Iris pigment epithelial cell (primary cell): ENCODE measurements at places on chromosomes 3 and 15.

DNA sequence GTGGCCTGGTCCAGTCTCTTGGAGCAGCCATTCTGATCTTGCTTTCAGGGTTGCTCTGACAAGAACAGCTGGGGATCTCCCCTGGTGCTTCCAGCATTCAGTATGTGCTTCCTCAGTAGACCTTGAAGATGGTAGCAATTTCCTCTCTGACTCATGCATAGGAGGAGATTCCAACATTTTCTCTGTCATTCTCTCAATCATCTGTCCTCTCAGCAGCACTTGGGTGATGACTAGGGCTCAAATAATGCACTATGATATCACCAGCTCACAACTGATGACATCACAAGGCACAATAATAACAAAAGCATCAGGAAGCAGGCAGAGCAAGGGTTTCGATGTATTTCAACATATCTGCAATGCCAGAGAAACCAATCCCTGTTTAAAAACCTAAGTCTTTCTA lies 52.7 kb downstream of the NFKBIZ start:
- DNase-seq = peak; percentile 99

GRCh38 chr15:40439960-40440742 lies 602 bp upstream of the BAHD1 start:
- peak; percentile 51 for DNase-seq

DNA sequence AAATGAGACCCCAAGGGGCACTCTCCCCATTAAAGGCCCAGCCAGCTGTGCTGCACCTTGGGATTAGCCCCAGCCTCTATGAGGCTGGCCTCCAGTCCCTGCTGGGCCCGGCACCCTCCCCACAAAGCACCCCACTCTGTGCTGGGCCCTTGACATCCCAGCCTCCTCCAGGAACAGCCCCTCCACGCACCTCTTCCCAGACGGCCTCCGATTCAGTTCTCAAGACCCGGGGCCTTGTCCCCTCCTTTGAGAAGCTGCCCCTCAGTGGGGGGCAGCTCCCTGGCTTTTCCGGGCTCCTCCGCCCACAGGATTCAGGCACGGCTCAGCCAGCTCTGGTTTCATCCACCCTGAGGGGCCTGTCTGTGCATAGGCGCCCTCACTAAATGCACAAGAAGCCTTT lies 144.1 kb downstream of the LRRK1 start:
- DNase-seq = no peak

GRCh38 chr15:52056001-52056400 lies 37.0 kb downstream of the MAPK6 start:
- DNase-seq = no peak

DNA sequence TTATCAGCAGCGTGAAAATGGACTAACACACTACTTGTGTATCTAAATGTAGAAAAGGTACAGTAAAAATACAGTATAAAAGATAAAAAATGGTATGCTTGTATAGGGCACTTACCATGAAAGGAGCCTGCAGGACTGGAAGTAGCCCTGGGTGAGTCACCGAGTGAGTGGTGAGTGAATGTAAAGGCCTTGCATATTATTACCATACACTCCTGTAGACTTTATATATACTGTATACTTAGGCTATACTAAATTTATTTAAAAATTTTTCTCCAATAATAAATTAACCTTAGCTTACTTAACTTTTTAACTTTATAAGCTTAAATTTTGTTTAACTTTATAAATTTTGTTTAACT lies 67.2 kb upstream of the TSPAN3 start:
- peak; percentile 61 for DNase-seq

- DNase-seq = no peak
Measured at GRCh38 chr3:141784096-141784495, 20.9 kb downstream of the GRK7 start.

GRCh38 chr3:114331007-114331406 lies 37.2 kb downstream of the TIGIT start:
- no peak for DNase-seq

DNA sequence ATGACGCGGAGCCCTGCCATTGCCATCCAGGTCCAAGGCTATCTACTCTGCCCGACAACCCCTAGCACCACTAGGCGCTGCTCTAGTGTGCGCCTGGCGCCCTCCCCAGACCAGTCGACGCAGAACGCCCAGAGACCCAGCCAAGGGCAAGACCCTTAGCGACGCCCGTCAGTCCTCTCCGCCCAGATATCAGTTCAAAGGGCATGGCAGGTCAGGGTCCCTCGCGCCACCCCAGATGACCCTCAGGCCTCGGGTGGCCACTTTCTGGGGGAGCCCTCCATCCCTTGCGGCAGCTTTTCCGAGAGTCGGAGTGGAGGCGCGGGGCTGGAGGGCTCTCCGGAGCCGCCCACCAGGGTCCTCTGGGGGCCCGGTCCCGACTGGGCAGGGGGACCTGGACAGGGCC lies 371 bp upstream of the CLSTN2 start:
- DNase-seq = peak; percentile 39

GRCh38 chr3:43435706-43436105 lies 149.4 kb downstream of the SNRK start:
- DNase-seq = no peak

DNA sequence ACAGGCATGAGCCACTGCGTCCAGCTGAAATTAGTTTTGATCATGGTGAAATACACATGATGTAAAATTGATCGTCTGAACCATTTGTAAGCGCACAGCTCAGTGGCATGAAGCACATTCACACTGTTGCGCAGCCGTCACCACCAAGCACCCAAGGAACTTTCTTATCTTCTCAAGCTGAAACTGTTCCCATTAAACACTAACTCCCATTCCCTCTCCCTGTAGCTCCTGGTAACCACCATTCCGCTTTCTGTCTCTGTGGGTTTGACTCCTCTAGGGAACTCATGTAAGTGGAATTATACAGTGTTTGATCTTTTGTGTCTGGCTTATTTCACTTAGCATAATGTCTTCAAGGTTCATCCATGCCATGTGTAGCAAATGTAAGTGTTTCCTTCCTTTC lies 62.3 kb downstream of the FBLN2 start:
- DNase-seq = no peak

DNA sequence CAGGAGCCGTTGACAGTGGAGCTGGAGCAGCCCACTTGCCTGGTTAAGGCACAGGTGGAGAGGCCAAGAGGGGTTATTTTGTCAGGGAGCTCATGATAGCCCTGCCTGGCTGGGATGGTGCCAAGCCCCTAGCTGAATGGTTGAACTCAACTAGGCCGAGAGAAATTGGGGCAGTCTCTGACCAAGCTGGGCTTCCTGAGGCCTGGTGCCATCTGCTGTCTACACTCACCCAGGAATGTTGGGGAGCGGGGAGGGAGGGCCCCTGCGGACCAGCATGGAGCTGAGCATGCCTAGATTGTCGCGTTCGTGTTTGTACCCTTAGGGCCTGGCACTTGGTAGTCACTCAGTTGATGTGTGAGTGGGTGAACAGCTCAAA lies 1.2 kb downstream of the BRPF1 start:
- peak; percentile 38 for DNase-seq

DNA sequence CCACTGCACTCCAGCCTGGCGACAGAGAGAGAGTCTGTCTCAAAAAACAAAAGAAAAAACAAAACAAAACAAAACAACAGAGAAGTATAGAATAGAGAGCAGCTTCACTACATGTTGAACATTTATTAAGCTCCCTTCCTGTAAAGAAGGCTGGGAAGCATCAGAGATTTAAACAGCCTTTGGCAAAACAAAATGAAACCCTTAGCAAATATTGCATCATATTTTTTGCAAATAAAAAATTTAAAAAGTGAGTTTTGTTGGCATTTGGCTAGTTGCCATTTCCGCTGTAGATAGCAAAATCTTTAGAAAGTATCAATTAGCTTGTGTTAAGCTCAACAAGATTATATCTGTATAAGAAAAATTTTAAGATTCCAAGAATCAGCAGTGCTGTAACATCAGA lies 151.2 kb downstream of the SERPINI1 start:
- no peak for DNase-seq

GRCh38 chr15:63610209-63610841 lies 13.1 kb downstream of the FBXL22 start:
- DNase-seq = peak; percentile 85

DNA sequence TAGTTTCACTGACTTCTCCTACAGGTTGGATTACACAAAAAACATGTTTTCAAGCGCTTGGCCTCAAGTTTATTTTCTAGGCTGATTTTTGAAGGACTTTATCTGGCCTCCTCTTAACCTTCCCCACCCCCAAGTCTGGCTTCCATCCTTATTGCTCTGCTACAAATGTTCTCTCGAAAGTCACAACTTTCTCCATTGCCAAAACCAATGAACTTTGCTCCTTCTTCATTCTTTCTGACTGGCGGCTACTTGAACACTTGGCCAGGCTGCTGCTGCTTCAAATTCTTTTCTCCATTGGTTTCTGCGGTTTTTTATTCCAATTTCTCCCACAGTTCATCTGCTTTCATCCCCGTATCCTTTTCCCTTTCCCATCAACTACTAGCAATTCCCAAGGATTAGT lies 106.6 kb downstream of the TOP2B start:
- DNase-seq = peak; percentile 70

GRCh38 chr3:61575893-61576292 lies 14.5 kb downstream of the PTPRG start:
- DNase-seq = no peak

DNA sequence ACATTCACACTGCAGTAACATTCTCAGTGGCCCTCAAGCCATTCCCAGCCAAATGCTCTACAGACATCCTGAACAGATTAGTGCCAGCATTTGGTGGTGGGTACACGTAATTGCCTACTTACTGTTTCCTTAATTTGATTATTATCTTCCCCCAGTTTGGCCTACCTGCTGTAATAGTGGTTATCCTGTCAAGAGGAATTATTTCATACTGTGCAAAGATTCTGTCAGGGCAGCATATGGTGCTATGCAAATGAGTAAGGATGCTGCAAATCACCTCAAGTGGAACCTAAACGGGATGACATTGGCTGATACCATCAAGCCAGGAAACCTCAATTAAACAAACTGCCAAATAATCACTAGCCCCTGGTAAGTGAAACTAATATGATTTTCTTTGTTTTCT lies 88.7 kb downstream of the SEMA6D start:
- no peak for DNase-seq

- no peak for DNase-seq
Measured at GRCh38 chr3:56725175-56725574, 42.1 kb upstream of the TASOR start.

DNA sequence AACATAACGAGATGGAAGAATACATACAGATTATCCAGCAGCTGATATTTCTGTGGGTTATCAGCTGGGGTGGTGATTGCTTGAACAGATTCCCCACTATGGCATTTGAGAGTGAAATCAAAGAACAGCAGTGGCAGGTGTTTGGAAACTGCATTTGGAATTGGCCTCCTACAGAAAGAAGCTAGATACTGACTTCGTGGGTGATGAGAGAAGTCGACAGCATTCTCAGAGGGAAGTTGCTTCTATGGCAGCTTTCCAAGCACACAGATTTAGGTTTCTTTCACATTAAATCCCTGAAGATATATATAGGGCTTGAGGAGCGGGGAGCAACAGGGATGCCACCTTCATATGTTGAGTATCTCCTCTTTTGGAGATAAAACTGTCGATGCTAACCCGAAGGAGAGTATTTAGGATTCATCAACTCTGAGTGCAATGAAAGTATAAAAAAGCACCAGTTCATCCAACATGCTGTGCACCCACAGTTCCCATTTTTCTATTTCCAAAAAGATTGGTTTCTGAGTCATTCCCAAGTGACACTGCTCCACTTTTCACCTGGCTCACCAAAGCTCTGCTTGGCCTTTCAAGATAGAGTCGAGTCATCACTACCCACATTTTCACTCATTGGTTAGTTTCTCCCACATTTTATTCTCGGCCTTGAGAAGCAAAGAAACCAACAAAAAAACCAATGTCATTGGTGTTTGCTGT lies 579.8 kb upstream of the SUCLG2 start:
- DNase-seq = no peak

DNA sequence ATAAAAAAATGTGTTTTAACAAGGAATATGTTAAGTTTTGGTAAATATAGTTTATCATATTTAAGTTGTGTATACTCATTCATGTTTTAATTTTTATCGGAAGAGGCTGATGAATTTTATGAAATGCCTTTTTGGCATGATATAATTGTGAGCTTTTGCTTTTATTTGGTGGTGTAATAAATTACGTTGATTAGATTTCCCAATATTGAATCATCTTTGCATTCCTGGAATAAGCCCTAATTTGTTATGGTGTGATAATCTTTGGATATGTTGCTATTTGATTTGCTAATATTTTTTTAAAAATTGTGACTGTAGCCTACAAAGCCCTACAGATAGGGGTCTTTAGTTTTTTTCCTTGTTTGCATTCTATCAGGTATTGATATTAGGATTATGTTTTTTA lies 107.4 kb downstream of the IGF1R start:
- DNase-seq = no peak

GRCh38 chr3:139694542-139694941 lies 16.8 kb upstream of the NMNAT3 start:
- DNase-seq = no peak

GRCh38 chr15:68377766-68378165 lies 54.2 kb downstream of the ITGA11 start:
- DNase-seq = no peak

GRCh38 chr3:53506110-53506762 lies 11.8 kb downstream of the CACNA1D start:
- DNase-seq = no peak

- DNase-seq = no peak
Measured at GRCh38 chr3:102514241-102514640, 79.4 kb downstream of the ZPLD1 start.

- no peak for DNase-seq
Measured at GRCh38 chr3:39068556-39068955, 16.7 kb downstream of the WDR48 start.

DNA sequence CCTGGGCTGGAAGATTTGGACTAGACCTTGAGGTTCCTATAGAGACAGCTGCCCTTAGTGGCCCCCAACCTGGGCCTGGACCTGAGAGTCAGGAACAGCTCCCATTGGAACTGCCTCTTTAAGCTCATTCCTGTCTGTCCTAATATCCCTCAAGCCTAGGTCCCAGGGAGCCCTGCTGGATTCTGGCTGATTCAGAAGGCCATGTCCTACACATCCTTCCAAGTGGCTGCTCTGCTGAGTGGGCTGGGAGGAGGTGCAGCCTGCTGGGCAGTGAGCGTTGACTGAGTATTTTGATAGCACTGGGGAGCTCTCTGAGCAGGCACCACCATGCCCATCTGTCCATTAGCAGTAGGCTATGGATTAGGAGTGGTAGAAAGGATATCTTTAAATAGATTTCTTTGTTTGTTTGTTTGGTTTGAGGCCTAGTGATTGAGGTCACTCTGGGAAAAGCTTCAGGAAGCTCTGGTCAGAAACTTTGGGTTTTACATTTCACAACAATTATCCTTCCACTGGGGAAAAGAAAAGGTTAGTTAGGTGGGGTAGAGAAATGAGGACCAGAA lies 54.6 kb upstream of the ATOSA start:
- DNase-seq = peak; percentile 8

DNA sequence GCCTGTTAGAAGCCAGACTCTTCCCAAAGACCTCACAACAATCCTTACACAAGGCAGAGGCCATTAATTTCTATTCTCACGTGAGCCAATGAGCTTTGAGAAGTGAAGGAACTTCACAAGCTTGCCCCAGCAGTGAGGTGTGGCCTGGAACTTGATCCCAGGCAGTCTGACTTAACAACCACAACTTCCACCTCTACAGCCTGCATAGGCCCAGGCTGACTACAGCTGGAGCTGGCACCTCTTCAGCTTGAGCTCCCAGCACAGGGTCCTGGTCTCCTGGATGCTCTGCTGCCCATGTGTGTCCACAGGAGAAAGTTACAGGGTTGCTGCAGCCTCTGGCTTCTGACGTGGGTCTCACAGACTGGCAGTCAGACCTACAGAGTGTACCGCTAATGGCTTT lies 111.0 kb downstream of the ERC2 start:
- DNase-seq = peak; percentile 32

GRCh38 chr3:187066228-187066995 lies 72.9 kb downstream of the RPL39L start:
- peak; percentile 33 for DNase-seq
